ENCODE measurements at places on chromosomes 2 and 18.

DNA sequence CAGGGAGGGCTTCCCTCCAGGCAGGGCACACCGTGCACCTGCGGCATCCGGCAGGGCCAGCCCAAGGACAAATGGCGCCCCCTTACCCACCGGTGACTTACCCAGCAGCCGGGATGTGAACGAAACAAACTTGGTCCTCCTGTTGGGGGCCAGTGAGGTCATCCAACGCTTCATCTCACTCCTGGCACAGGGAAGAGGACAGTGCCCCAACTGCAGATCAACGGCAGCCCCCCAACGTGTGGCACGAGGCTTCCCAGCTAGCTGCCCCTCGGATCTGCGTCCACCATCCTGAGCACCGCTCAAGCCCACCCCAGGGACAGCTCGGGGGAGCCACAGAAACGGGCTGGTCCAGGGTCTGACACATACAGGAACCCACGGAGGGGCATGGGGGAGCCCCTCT, 12.0 kb downstream of the SNORC start:
- DNase-seq, result no peak

DNA sequence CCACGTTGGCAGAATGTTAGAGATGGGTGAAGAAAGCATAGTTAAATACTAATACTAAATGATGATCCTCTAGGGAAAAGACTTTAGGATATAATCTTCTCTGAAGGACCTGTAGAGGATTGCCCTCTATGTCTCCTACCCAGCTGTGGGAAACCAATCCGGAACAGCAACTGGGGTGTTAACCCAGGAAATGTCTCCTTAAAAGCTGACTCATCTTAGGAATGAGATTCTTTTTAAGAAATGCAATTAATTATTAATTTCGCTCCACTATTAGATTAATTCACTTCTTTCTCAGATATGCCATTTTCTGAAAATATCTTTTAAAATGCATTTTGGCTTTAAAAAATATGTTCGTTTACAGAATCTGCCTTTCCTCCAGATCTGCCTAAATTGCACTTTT, 7.4 kb downstream of the SCN3A start:
- DNase-seq, result no peak

DNA sequence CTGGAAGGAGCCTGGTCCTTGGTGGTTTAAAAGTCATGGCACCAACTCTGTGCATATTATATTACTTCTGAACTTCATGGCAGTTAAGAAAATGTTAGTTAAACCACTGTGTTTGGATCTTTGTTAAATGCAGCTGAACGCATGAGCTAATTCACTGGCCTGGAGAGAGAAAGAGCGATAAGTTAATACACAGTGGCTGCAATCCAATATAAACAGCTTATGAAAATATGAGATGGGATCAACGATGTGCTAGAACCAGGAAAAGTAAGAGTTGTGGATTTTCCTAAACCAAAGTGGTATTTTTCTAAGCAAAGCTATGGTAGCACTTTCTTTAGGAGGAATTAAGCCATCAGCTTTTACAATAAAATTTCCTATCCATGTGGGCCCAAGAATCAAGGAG, 326.7 kb downstream of the MTX2 start:
- DNase-seq, result no peak

DNA sequence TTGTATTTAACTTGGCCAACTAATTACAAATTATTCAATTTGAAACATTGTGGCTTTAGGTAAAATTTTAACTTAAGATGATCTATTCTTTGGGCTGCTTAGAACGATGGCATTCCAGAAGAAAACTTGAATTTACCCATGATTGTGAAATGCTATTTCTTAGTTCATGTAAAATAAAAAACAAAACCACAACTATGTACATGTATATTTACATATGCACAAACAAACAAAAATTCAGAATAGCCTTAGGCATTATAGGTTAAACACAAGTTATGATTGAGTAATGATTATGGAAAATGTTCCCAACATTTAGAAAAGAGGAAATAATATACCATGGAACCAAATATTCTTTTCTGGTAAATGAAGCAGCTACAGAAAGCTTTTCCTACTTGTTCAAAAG, 3.5 kb upstream of the SMCHD1 start:
- DNase-seq, result no peak

DNA sequence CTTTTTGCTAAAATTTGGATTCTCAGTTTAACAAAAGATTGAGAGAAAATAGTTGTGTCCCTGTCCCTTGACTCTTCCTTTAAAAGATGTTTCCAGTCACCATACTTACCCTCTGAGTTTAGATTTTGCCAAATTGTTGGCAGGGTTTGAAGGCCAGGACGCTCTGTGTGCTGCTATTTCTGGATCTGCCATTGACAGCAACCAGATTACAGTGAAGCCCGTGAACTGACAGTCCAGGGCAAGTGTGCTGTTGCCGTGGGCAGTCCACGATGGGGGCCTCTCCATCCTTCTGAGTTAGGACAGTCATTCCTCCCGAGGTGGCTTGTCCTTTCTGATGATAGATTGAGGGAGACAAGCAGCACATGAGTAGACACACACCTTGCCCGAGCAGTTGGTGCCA, 89.9 kb downstream of the PTPRM start:
- no peak for DNase-seq

GRCh38 chr2:70143314-70144150, 47.3 kb downstream of the C2orf42 start:
- peak; percentile 83 for DNase-seq

GRCh38 chr2:62611854-62612253, 93.7 kb upstream of the EHBP1 start:
- DNase-seq, result no peak

GRCh38 chr2:148658807-148659722, 14.5 kb downstream of the EPC2 start:
- DNase-seq, result peak; percentile 27

DNA sequence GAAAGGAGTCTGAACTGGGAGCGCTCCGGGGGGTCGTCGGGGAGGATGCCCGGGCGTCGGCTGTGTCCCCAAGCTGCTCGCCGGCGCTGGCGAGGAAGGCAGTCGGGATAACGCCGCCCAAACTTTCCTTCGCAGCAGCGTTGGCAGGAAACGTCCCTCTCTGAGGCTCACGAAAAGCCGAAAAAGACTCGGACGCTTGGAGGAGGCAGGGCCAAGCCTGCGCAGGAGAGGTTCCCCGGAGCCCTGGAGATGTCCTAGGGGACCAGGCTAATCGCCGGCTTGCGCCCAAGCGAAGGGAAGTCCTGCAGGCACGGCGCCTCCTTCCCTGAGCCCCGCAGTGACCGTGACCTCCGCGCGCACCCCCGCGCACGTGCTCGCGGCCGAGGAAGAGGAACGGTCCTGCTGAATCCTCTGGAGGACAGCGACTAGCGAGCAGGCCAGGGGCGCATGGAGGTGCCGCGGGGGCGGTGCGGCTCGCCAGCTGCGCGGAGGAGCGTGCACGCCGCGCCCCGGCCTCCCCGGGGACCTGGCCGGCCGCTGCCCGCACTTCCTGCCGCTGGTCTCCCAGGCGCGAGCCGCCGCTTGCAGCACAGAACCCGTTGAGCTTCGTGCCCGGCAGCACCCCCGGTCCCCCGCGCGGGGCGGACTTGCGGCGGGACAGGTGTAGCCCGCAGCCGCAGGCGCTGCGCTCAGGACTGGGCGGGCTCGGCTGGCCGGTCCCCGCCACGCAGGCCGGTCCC, at the start of gene SH3RF3:
SH3RF3 (plus strand) TSS at position 590 of the 740 bp plus-strand sequence.
- peak; percentile 67 for DNase-seq

DNA sequence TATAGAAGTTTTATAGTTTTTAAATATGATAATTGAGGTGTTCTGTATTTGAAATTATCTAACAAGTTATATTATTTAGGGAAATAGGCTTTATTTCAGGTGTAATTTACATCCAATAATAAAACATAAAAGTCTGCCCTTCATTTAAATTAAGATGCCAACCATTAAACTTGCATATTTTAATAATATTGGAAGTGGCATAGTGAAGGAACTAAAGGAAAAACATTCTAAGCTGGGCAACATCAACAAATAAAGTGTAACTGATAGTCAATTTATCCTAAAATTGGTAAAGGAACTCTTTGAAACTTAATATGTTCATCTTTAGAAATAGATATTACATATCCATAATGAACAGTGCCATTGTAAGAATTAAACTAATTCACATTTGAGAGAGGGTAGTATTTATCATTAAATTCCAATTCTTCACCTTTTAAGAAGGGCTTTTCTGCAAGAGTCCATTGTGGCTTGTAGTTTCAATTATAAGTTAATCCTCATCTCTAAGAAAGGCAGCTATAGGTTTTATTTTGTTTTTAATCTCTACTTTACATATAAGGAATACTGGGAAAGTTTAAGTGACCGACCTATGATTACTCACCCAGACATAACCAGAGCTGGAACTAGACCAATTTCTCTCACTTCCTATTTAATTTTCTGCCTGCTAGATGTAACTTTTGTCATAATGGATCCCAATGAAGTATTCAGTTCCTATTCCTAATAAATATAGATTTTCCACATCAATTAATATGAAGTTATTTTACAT, 401.6 kb downstream of the XIRP2 start:
- DNase-seq, result no peak

Measured in SW480 (cell line).